Kasumi-1 (cell line): ENCODE measurements at places on chromosomes 5 and 9.
A peak's percentile ranks its signal among the peaks of the same experiment; 100 is the strongest.

- no peak for DNase-seq
Observed at GRCh38 chr5:159901308-159901707, 15.0 kb upstream of the ADRA1B start.

GRCh38 chr9:101513351-101513750 is 20.3 kb upstream of the RNF20 start:
- no peak for DNase-seq

DNA sequence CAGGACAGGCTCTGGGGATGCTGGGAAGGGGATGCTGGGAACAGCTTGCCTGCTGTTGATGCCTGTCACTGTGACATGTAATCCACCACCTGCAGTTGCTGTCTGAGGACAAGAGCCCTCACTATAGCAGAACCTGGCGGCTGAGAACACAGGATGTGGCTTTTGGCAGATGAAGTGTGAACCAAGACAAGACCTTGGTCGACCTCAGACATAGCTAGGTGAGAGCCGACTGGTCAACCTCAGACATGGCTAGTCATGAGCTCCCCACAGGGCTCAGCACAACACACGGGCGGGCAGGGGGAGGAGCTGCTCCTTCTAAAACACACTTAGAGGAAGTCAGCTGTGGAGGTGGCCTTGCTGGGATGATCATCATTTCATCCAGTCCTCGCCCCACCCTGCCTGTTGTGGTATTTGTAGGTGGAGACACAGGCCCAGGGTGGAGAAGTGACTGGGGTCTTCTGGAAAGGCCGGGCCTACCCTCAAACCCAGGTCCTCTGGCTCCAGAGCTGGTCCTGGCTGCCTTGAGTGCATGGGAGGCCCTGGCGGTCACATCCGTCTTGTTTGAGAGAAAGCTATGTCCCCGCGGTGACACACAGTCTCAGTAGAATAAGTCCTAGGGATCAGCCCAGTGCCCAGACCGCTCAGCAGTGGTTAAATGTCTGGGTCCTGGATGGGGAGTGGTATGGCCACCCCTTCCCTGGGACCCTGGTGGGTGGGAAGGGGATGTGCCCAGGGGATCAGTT is 6.1 kb downstream of the SUSD3 start:
- peak; percentile 46 for DNase-seq

DNA sequence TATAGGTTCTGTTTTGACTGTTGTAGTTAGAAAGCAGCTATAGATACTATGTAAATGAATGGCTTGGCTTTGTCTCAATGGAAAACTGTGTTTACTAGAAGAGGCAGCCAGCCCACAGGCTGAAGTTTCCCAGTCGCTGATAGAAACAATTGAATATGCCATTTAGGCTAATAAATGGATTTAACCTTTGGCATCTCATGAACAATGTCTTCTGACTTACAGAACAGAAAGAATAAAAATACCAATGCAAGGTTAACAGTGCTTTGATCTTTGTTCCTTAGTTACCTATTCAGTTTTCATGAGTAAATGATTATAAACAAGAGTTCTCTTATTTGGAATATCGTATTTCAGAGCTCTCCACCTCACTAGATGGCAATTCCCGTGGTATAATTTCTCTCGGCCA is 120.6 kb downstream of the PAM start:
- no peak for DNase-seq

GRCh38 chr5:93358176-93358575 is 222.8 kb downstream of the NR2F1-AS1 start:
- DNase-seq = no peak
